Esophagus muscularis mucosa (tissue), 4 donors: ENCODE measurements at places on chromosomes 13 and 19.
A peak's percentile ranks its signal among the peaks of the same experiment; 100 is the strongest.

GRCh38 chr19:11179716-11180297, 17.5 kb downstream of the KANK2 start:
- no peak overlapping the region for H3K4me3 ChIP-seq
- H3K36me3 ChIP-seq, result peaks cover 74% of the 10 kb centered on the region
- no peaks in the 10 kb centered on the region for H3K27me3 ChIP-seq
- DNase-seq, result no peak

DNA sequence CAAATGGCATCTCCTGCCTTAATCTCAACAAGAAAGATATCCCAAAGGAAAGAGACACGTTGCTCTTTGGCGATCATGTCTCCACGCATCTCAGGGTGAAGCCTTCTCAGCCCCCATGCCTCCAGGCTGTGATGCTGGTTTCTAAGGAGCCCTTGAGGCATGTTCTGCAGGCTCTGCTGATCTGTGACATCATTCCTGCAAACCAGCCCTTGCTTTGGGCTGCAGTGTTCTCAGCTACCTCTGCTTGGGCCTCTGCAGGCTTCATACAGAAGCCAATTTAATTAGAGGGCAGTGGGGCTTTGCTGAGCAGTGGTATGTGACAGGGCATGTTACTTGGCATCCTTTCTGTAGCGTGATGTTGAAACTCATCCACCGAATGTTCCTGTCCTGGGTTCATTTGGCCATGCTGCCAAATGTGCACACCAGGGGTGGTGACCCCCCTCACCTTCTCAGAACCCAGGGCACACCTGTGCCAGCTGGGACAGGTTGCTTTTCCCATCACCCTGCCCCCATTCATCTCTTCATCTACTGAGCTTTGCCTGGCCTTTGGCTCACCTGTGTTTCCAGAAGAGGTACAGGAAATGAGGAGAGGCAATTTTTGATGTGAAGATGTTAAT, 230.9 kb downstream of the TEX29 start:
- DNase-seq, result no peak
- H3K27ac ChIP-seq, result no peak overlapping the region
- H3K36me3 ChIP-seq, result no peaks in the 10 kb centered on the region
- H3K4me1 ChIP-seq, result no peaks in the 10 kb centered on the region

DNA sequence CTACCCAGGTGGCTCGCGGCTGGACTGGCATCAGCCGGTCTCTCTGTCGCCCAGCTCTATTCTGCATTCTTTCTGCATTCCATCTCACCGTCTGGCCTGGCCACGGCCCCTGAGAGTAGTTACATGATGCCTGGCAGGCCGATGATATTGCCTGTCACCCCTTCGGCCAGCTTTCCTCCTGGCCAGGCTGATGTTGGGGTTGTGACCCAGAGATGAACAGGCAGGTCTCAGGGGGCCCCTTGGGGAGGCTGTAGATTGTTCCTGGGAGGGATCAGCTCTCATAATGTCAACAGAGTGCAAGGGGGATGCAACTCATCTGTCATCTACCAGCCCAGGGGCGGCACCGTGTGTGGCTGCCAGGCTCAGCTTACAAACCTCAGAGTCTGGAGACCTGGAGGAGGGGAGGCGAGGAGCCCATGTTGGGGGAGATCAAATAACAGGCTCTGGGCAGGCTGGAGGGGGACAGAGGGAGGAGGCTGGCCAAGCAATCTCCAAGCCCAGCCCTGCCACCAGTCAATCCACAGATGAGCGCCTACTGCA, 13.6 kb upstream of the FBXO17 start:
- H3K4me3 ChIP-seq, result no peak overlapping the region
- no peaks in the 10 kb centered on the region for H3K4me1 ChIP-seq
- no peak for DNase-seq
- no peaks in the 10 kb centered on the region for H3K36me3 ChIP-seq

DNA sequence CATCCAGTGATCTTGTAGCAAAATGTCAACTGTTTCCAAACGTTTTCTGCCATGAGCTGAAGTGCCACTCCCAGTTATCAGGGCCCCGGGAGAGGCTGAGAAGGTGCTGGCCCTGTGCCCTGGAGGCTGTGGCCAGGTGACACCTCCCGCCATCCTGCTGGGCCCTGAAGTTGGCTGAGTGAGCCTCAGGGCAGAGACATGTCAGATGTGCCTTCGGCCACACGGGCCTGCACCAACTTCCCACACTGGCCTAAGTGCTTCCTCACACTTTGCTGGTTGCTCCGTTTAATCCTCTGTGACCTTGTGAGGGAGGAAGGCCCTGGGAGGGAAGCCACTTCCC, 4.8 kb downstream of the ADPRHL1 start:
- no peaks in the 10 kb centered on the region for H3K27me3 ChIP-seq
- H3K4me3 ChIP-seq, result peak overlapping the region; percentile 37
- peaks cover 38% of the 10 kb centered on the region for H3K4me1 ChIP-seq
- no peaks in the 10 kb centered on the region for H3K36me3 ChIP-seq

- H3K4me1 ChIP-seq, result peaks cover 51% of the 10 kb centered on the region
- no peak overlapping the region for H3K4me3 ChIP-seq
- peaks cover 39% of the 10 kb centered on the region for H3K27me3 ChIP-seq
- H3K27ac ChIP-seq, result peak overlapping the region; percentile 53
- no peak for DNase-seq
Measured at GRCh38 chr19:848386-848921, 3.6 kb upstream of the ELANE start.

DNA sequence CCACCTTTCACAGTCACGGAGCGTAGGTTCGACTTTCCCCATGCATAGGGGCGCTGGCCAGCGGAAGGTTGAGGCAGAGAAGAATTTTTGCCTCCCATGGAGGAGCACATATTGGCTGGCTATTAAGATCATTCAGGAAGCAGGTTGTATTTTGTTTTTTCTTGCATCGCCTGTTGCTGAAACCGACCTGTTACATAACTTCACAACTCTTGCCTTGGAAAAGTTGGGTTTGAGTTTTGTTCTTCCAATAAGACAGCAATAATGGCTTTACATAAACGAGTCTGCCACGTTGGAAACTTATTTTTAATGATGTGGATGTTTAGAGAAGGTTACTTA, 1.4 kb downstream of the UPF1 start:
- peaks cover 56% of the 10 kb centered on the region for H3K4me1 ChIP-seq
- H3K4me3 ChIP-seq, result peak overlapping the region; percentile 81
- H3K36me3 ChIP-seq, result peaks cover 24% of the 10 kb centered on the region

DNA sequence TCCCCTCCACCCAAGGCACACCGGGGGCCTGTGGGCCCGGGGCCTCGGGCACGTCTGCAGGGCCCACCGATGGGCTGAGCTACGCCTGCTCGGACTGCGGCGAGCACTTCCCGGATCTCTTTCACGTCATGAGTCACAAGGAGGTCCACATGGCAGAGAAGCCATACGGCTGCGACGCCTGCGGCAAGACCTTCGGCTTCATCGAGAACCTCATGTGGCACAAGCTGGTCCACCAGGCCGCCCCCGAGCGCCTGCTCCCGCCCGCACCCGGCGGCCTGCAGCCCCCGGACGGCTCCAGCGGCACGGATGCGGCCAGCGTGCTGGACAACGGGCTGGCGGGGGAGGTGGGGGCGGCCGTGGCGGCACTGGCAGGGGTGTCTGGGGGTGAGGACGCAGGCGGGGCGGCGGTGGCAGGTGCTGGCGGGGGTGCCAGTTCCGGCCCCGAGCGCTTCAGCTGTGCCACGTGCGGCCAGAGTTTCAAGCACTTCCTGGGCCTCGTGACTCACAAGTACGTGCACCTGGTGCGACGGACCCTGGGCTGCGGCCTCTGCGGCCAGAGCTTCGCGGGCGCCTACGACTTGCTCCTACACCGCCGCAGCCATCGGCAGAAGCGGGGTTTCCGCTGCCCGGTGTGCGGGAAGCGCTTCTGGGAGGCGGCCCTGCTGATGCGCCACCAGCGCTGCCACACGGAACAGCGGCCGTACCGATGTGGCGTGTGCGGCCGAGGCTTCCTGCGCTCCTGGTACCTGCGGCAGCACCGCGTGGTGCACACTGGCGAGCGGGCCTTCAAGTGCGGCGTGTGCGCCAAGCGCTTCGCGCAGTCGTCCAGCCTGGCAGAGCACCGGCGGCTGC, 8.6 kb downstream of the ZNF784 start:
- DNase-seq, result no peak
- H3K4me1 ChIP-seq, result peaks cover 37% of the 10 kb centered on the region
- peaks cover 26% of the 10 kb centered on the region for H3K36me3 ChIP-seq
- no peaks in the 10 kb centered on the region for H3K27me3 ChIP-seq
- H3K4me3 ChIP-seq, result no peak overlapping the region
- no peak overlapping the region for H3K27ac ChIP-seq
